ENCODE measurements at places on chromosomes 4 and X.
A peak's percentile ranks its signal among the peaks of the same experiment; 100 is the strongest.

- DNase-seq, result no peak
These were observed 19.1 kb upstream of the HSFX4 start for GRCh38 chrX:149910178-149910695.

DNA sequence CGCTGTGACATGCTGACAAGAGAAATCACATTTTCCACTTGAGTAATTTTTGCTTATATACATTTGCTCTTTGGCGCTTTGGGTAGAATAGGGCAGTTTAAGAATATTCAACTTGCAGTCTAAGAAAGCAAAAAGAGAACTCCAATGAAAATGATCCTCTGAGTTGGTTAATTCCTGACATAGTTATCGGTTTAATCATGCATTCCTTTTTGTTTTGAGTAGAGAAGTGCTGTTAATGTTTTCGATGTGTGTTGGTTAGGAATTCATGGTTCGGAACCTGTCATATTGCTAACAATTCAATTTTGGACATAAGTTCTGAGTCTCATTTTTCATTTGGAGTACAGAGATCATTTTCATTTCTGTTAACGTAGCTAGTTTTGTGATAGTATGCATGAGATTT lies 700.6 kb upstream of the PITX2 start:
- DNase-seq, result no peak

GRCh38 chrX:99184153-99184552 lies 1225.9 kb downstream of the PCDH19 start:
- no peak for DNase-seq

GRCh38 chr4:57195622-57196021 lies 85.4 kb upstream of the IGFBP7 start:
- no peak for DNase-seq

- DNase-seq, result no peak
These were observed 10.6 kb upstream of the XKRX start for GRCh38 chrX:100939333-100939732.

- no peak for DNase-seq
These were observed 21.4 kb upstream of the FAM9B start for GRCh38 chrX:9055354-9055753.

DNA sequence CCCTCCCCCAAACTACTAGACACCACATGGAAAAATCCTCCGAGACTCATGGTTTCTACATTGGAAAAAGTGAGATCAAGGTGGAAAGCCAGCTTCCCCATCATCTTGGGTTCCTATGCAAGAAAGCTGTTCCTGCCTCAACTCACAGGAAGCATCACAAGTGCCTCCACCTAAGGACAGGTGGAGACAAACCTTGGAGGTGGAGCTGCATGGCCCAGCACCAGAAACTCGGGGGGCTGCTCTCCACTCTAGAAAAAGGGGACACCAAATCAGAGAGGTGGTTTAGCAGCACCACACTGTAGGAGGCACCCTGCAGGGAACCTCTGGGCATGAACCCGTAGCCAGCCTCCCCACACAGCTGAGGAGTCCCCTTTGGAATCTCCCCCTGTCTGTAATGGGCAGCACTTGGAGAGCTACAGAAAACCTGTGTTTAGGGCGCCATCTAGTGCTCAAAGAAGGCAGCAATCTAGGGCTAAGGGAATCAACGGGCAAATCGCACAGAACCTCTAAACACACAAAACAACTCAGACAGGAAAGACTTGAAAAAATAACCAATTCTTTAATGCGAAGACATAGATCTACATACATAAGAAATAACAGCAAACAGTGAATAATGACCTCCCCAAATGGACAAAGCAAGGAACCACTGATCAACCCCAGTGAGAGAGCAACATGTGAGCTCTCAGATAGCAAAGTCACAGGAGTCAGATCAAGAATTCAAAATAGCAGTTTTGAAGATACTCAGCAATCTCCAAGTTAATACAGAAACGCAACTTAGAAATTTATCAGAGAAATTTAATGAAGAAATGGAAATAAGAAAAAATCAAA lies 37.0 kb upstream of the ZBTB33 start:
- DNase-seq, result no peak

GRCh38 chr4:163166041-163166579 lies 580 bp downstream of the NAF1 start:
- peak; percentile 26 for DNase-seq

DNA sequence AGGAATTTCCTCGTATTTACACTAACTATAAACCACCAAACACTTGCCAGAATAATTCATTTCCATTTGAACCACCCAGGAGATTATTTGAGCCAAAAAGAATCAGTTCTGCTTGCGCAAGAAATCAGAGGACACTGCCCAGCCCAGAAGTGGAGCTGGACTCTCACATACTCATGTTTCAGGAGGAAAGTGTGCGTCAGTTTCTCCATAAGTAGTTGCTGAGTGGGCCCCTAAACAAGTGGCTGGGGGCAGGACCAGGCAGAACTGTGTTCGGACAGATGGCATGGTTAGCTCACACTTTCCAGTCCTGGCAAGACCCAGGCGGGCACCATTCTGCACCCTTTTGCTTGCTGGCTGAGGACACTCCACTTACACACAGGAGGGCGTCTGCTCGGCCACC lies 38.8 kb downstream of the BTC start:
- no peak for DNase-seq

GRCh38 chr4:164648151-164648848 lies 105.6 kb upstream of the SMIM31 start:
- no peak for DNase-seq

GRCh38 chrX:82648062-82648461 lies 860.0 kb upstream of the POU3F4 start:
- DNase-seq, result no peak

GRCh38 chr4:40601641-40602040 lies 28.0 kb downstream of the RBM47 start:
- DNase-seq, result no peak

DNA sequence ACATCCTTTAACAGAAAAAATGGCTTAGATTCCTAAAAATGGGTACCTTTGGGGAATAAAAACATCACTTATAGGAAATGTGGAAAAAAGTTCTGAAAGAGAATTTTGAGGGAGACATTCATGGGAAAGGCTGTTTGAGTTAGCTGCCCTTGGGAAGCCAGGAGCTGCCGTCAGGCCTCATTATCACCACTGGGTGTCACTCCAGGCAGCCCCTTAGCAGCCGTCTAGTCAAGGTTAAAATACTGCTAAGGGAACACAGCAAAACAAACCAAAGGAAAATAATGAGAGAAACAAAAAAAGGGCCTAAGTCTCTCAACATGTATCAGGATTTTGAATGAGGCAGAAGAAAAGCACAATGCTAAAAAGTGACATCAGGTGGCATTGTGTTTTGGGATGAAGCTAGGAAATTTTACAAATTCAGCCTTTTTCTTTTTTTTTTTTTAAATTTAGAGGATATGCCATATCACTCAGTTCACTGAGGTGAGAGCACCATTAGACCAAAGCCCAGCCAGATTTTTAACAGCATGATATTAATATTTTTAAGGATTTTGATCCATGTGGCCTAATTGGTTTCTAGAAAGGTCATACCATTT lies 235.3 kb downstream of the GPAT3 start:
- DNase-seq, result no peak

- DNase-seq, result no peak
These were observed 33.9 kb downstream of the AFF2 start for GRCh38 chrX:148534291-148534690.

GRCh38 chr4:39614487-39615162 lies 24.0 kb downstream of the SMIM14 start:
- DNase-seq, result no peak

DNA sequence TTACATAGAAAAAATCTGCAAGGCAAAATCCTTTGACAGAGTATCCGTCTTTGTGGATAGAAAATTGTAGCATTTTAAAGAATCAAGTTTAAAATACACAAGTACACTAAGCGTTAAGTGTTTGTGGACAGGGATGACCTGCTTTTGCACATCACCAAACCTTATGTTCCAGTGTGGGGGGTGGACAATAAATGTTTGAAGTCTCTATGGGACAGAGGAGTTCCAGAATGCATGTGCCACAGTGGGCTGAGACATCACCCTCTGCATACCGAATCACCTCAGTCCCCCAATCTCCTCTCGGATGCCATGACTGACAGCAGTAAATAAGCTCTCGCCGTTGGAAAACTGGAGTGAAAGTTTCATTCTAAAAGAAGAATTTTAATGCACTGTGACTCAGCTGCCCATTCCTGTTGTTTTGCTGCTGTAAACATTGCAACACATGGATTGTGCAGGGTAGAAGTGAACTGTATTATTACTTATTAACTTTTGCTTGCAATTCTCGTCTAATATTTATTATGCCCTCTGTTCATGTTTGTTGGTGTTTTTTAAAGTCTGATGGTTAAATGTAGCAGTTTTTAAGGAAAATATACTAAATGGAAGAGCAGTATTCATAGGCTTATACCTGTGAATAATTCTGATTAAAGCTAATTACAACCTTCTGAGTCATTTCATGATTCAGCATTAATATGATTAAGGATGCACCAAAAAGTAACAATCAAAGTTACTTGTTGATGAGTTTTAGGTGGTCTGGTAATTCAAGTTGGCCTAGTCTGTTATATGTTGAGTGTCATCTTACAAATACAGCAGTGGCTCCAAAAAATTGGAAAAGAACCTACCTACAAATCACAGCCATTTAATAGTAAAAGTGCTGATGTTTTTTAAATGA lies 24.0 kb downstream of the CDKN2AIP start:
- DNase-seq, result no peak

DNA sequence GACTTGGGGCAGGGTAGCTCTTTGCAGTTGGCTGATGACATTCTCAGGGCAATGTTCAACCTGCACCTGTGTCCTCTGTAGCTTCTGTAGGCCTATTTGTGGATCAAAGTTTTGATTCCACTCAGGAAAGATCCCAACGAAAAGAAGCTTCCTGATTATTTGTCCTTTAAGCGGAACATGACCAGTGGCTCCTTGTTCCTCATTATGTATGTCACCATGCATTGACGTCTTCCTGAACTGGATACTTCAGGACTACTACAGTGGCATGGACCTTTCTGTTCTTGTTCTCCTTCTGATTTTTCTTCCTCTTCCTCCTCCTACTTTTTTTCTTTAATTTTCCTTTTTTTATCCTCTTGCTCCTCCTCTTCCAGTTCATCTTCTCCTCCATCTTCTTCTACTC lies 62.4 kb downstream of the NBDY start:
- DNase-seq, result no peak

DNA sequence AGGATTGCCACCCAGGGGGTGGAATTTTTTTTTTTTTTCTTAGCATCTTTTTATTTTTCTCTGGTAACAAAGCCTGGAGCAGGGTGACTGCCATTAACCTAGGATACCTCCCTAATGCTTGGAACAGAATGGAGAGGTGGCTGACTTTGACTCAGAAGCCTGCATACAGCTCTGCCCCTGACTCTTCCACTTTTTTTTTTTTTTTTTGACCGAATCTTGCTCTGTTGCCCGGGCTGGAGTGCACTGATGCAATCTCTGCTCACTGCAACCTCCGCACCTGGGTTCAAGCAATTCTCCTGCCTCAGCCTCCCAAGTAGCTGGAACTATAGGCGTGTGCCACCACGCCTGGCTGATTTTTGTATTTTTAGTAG lies 341 bp upstream of the SLC2A9 start:
- no peak for DNase-seq

DNA sequence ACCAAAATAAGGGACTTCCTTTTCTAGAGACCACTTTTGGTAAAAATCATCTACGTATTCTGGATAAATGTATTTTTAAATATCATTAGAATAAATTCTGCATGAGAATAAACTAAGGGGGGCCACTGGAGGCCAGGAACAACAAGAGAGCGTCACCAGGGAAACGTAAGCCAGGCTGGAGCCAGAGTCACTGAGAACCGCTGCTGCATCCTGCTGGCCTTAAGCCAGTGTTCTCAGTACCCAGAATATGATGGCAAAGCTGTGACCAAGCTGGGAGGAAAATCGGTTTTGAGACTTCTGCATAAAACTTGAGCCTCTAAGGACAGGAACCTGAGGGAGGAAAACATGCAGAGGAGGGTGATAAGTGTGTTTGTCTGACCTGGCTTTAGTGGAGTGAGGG lies 63.0 kb upstream of the FAM9A start:
- DNase-seq, result no peak

DNA sequence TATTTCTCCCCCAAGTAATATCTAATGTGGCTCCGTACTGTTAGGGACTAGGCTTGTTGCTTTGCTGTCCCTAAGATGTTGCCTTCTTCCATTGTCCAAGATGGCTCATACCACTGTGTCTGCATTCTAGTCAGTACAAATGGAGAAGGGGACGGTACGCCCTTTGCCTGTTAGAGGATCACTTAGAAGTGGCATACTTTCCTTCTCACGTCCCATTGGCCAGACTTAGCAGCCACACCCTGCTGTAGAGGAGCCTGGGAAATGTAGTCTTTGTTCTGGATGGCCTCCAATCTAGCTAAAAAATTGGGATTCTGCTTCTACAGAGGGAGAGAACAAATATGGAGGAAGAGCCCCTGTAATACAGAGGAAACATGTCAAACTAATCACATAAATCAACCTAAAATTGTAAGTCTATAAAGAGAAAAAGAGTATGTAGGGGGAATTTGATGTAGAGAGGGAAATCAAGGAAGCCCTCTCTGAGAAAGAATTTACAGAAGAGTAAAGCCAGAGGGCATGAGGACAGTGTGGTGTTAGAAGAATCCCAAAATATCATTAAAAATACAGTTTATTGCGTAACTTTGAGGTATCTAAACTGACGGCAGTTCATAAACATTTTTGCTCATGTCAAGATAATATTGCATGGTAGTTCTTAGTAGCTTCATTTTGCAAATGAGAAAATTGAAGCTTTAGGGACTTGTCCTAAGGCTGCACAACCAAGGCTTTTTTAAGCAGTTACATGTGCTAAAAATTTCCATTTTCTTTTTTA lies 15.1 kb downstream of the PRIMPOL start:
- no peak for DNase-seq

DNA sequence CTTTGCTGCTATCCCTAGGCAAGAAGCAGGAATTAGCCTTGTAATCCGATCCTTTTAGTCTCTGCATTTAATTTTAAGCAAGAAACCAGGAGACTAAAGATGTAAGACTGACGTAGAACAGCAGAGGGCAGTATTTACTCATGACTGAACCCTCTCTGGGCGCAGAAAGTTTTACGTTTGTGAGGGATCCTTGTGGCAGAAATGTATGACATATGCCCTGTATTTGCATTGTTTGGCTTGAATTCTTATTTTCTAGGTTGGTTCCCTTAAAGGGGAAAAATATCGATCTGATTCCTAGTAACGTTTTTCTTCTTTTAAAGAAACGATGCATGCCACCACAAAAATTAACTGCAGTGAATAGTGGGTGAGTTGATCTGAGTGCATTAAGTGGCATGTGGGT lies 1.3 kb upstream of the FAT4 start:
- no peak for DNase-seq

GRCh38 chr4:30721185-30722091 lies 1.3 kb downstream of the PCDH7 start:
- DNase-seq, result no peak

Measured in stimulated activated CD4-positive, alpha-beta T cell treated with anti-CD3 and anti-CD28 coated beads, Interleukin-1b, Interleukin-23, amount 100 ng/mL, for 1 hour (primary cell).